ENCODE measurements at places on chromosomes 2 and 18.

DNA sequence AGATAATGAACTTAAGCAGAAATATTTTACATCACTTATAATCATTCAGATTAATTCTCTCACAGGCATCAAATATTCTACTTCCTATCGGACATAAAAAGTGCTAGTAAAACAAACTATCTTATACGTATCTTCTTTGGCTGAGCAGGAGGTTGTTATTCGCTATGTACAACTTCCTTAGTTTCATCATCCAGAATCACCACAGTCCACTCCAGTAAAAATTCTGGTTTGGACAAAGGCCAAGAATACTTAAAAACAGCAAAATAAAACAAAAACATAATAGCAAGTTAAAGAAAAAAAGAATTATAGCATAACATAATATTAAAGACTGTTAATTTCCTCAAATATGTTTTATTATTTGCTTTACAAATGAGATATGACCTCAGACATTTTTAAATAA, 1077.1 kb upstream of the CELF4 start:
- DNase-seq, result no peak

- DNase-seq, result no peak
These were observed 200.0 kb downstream of the DNER start for GRCh38 chr2:229514273-229514895.

DNA sequence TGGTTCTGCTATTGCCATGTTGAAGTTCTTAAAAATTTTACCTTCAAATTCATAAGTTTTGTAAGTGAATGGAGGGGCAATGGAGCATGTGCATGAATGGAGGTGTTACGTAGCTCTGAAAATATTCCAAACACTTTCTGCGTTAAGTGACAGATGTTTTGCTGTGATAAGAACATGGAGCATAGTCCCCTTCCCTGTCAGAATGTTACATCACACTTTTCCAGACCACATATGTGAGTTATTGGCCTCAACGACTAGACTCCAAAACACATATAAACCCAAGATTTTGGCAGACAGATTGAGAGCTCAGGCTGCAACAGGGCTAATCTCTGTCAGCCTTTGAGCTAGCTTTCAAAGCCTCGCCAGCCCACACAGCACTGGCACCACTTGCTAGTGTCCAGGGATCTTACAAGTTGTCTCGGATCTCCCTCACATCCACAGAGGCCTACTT, 27.2 kb upstream of the MFSD6 start:
- no peak for DNase-seq

DNA sequence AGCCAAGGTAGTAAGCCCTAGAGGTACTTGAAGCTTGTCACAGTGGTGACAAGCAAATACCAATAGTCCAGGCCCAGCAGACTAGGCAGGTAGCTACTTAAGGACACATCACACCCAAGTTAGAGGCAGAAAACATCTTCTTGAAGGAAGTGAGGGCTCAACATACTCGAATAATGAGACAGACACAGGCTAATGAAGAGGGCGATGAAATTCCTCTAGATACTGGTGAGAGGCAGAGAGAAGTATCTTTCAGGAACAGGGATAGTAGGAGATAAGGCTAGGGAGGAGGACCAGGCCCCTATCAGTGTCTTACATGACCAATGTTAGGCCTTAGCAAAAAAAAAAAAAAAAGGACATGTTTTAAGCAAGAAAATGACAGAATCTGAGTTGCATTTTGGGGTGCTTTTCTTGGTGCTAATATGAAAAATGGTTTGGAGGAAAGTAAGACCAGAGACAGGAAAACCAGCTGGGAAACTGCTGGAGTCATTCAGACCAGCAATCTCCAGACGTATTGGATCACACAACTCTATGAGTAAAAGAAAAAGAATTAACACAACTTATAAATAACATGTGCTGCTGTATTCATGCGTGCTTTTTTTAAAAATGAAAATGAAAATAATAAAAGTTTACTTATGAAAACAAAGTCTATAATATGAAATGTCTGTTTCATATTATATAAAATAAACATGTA, 37.7 kb downstream of the COBLL1 start:
- DNase-seq, result no peak

DNA sequence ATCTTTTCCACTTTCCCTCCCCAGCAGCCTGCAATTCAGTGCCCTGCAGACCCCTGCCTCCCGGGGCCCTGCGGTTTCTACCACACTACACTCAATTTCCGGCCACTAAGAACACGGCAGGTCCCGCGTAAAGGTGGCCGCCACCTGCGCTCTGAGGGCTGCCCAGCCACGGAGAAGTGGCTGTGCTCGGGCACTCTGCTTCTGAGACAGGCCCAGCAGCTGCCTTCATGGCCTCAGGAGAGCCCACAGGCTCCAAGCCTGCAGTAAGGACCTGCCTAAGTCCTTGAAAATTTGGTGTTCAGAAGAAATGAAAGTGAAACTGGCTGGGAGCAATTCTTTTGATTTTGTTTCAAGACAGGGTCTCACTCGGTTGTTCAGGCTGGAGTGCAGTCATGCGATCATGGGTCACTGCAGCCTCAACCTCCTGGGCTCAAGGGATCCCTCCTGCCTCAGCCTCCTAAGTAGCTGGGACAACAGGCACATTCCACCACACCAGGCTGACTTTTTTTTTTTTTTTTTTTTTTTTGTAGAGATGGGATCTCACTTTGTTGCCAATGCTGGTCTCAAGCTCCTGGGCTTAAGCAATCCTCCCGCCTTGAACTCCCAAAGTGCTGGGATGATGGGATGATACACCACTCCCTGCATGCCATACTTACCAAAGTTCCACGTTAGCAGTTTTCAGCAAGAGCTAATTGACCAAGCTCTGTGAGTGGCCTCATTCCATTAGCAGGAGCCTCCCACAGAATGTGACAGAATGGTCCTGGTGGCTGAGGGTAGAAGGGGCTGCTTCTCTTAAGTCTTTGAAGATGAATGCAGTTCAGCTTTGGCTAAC, 14.6 kb upstream of the ALPP start:
- DNase-seq, result peak; percentile 21

DNA sequence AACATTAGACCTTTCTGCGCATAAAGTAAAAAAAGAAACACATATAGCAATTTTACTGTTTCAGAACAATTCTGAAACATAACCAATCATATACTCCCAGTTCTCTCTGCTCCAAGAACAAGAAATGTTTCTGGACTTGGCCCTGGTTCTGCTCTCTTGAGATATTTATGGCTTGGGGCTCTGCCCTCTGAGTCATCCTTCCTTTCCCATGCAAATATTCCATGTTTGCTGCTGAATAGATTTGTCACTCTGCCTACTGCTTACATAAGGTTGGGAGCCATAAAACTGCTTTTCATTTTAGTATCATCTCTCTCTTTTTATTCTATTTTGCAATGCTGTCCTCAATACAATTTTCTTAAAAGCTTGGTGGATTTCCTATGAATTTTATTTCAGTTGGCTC, 499.6 kb upstream of the ACVR2A start:
- peak; percentile 66 for DNase-seq

DNA sequence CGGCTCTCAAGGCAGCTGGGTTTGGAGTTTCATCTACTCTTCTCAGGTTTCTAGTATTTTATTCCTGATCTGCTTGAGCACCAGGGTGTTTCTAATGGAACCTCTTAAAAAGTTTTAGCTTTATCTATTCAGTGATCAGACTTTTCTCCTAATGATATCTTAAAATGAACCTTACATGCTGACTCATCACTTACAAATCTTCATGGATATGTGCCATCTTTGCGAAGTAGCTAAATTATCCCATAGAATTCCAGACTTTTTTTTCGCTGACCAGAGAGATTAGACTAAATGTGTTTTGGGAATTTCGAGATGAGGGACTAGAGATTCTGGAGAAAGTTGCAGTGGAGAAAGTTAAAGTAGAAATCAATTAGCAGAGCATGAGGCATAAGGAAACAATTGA, 401.0 kb downstream of the GRB14 start:
- DNase-seq, result no peak

DNA sequence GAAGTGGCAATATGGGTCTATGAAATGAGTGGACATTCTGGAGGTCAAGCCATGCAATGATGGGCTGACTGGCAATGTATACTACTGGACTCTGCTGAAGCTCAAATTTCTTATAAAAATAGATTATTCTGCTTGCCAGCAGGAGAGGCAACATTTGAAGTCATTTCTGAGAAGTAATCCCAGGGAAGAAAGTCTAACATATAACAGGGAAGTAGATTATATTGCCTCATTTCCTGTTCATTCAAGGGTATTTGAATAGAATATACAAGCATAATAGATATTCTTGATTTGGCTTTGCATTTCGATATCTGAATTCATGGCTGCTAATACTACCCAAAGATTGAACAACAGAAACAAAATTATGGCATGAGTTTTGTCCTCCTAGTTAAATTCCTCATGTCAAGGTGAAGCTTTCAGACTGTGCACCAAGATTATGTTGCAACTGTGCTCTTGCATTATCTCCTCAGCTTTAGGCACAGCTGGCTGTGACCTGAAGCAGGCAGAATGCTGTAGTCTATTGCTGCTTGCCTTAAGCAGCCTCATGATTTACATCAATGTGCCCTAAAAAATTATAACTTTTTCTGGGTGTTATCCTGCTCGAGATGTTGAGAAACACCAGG, 13.3 kb upstream of the TMX3 start:
- DNase-seq, result no peak

- DNase-seq, result no peak
These were observed 37.4 kb upstream of the ARHGEF4 start for GRCh38 chr2:130799295-130799694.

- DNase-seq, result no peak
These were observed 129.1 kb downstream of the DDX1 start for GRCh38 chr2:15720561-15721307.

GRCh38 chr2:54579682-54580620, 123.8 kb downstream of the SPTBN1 start:
- no peak for DNase-seq

- DNase-seq, result no peak
These were observed 46.9 kb upstream of the STRN start for GRCh38 chr2:37013315-37013641.

DNA sequence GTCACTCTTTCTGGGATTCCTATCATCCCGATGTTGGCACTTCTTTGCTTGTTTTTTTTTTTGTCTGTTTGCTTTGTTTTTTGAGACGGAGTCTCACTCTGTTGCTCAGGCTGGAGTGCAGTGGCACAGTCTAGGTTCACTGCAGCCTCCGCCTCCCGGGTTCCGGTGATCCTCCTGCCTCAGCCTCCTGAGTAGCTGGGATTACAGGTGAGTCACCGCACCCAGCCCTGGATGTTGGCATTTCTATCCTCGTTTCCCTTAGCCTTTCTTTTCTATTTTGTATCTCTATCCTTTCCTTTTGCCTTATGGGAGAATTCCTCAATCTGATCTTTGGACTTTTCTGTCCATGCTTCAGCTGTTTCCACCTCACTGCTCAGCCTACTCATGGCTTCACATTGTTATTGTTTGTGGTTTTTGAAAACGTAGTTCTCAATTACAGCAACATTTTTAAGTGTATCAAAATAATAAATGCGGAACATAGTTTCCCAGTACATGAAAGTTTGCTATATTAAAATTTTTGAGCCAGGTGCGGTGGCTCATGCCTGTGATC, 62.1 kb upstream of the ZNF516 start:
- no peak for DNase-seq

GRCh38 chr2:211354481-211354880, 798.1 kb downstream of the CPS1 start:
- no peak for DNase-seq

- DNase-seq, result no peak
These were observed 336.5 kb downstream of the IRS1 start for GRCh38 chr2:226463154-226463553.

GRCh38 chr2:210971431-210971830, 415.0 kb downstream of the CPS1 start:
- no peak for DNase-seq

DNA sequence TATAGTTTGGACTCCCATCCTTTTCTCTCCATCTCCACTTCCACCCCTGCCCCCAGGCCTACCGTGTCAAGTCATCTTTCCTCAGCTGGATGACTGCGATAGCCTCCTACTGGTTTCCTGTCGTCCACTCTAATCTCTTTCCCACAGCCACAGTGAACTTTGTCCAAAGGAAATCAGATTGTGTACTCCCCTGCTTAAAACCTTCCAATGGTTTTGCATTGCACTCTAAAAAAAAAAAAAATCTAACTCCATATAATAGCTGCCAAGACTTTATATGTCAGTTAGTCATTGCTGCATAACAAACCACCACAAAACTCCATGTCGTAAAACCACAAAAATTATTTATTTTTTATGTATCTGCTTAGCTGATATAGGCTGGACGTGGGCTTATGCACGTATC, 160.2 kb upstream of the CCDC68 start:
- no peak for DNase-seq

DNA sequence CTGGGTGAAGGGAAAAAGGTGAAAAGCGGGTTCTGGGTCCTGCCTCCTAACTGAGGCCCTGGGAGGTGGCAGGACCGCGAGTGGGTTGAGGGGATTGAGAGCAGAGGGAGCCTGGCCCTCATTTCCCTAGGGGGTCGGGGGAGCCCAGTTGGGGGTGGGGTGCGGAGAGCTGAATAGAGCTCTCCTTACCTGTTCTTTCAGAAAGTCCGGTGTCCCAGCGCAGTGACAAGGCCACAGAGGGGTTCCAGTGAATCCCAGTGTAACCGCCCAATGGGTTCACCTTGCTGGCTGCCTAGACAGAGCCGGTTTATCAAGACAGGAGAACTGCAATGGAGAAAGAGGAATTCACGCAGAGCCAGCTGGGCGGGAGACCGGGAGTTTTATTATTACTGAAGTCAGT, 22.4 kb downstream of the TMEM177 start:
- DNase-seq, result no peak

- DNase-seq, result peak; percentile 87
These were observed 258.1 kb downstream of the ALK start for GRCh38 chr2:29663268-29663667.

DNA sequence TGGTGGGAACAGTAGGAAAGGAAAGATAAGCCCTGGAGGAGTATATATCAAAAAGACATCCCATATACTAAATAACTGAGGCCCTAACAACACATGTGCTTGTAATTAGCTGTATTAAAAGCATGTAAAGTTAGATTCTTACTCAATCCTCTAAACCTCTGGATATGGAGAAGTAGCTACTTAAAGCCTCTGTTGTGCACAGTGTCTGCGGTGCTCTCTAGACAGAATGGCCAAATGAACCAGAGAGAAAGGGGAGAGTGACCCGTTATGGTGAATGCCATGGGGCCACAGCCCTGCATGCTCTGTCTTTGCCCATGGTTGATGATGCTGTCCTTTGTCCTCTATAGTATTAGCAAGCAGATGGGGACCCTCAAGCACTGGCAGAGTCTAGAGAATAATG, 104.4 kb upstream of the SLC8A1 start:
- DNase-seq, result no peak

DNA sequence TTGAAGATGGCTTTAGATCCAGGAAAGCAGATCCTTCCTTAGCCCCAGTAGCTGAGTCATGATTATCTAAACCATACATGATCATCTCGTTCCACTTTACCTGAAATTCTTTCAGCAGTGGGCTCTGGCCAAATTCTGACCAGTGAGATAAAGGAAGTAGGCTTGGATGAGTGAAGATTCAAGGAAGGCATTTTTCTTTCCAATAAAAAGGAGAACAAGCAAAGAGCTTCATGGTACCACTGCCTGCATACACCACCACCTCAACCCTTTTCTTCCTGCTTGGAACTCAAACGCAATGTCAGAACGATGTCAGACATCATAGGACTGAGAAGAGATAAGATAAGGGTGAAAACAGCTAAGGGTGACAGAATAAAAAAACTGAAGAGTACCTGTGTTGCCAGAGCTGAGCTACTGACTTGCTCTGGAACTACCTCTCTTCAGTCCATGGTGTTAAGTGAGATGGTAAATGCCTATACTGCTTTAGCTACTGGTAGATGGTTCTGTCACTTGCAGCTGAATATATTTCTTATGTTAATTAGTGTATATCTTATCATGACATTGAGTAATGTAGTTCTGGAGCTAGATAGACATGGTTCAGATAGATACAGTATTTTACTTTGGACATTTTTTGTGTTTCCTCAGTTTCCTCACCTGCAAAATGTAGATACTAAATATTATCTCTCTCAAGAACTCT, 58.7 kb upstream of the ACVR1 start:
- no peak for DNase-seq

Measured in stromal cell of bone marrow (primary cell).